ENCODE measurements at places on chromosomes 7 and 10.

DNA sequence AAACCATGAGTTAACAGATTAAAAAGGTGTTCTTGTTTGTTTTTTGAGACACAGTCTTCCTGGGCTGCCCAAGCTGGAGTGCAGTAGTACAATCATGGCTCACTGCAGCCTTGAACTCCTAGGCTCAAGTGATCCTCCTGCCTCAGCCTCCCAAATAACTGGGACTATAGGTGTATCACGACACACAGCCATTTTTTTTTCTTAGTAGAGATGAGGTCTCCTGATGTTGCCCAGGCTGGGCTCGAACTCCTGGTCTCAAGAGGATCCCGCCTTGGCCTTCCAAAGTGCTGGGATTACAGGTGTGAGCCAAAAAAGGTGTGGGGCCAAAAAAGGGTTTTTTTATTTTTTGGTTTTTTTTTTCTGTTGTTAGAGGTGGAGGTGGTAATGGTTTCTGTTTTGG lies 29.3 kb downstream of the KMT2C start:
- DNase-seq: no peak

DNA sequence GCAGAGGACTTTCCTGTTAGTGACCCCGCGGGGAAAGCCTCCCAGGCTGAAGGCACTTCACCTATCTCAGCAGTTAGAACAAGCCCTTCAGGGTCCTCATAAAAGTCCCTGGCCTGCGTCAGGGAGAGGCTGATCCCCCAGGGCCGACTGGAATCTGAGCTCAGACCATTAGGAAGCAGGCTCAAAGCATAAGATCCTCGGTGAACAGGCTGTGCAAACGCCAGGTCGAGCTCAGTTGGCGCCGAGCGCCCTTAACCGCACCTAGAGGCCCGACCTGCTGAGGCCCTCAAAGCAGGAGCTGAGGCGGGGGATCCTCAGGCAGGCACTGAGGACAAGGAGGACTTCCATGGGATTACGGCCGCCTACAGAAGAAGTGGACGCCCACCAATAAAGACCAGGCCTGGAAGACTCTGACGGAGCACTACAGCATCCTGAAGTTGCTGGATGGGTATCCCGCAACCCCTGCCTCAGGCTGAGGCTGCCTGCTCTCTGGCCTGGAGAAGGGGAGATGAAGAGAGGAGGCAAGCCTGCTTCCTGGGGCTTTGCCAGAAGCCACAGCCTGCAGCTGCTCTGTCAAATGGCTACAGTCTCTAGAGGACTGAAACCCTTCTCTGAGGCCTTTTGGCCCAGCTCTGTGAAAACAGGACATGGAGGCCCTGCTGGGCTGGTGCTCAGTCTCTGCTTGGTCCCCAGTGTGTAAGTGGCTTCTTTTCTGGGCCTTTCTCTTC lies 29.9 kb downstream of the LIPJ start:
- DNase-seq: no peak

GRCh38 chr10:122510736-122511135 lies 49.4 kb downstream of the HTRA1 start:
- no peak for DNase-seq

DNA sequence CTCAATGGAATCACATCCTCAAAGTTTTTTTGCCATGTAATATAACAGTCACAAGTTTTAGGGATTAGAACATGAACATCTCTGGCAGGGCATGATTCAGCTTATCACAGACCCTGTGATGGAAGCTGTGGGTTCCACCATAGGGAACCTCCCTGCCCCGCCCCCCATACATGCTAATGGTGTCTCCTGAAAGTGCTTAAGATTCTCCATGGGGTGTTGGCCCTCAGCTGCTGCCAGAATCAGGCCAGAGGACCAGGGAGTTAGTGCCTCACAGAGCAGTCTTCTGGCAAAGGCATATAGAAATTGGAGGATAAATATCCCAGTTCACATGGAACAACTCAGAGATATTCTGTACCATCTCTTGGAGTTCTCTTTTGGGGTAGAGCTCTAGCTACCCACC lies 119.4 kb downstream of the RAB11FIP2 start:
- no peak for DNase-seq

- DNase-seq: peak; percentile 87
Observed at GRCh38 chr10:29257106-29257783, 31.6 kb upstream of the LYZL1 start.

DNA sequence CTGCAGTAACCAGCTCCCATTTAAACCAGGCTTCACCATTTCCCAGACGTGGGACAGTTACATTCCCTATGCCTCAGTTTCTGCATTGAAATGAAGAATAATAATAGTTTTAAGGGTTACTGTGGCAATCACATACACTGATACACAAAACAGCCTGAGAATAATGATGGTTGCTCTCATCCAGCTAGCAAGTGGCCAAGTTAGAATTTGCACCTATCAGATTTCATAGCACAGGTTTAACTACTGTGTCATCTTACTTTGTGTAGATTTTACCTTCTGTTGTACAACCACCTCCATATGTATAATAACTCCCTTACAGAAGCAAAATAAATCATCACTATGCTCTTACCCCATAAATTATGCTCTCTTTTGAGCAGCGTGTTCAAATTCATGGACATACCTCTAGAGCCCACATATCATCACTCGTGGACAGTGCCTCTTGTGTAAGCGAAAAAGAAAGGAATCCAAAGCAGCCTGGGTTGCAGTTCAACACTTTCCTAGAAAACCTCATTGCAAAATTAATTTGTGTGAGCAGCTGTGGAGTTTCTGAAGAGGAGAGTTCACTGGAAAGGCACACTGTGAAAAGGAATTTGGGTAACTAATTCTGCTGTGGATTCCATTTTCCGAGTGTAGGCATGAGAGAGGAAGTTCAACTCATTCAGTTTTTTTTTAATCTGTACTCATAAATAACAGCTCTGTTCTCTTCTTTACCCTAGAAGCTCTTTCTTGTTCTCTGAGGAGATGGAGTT lies 492.5 kb downstream of the ARL4A start:
- DNase-seq: no peak

DNA sequence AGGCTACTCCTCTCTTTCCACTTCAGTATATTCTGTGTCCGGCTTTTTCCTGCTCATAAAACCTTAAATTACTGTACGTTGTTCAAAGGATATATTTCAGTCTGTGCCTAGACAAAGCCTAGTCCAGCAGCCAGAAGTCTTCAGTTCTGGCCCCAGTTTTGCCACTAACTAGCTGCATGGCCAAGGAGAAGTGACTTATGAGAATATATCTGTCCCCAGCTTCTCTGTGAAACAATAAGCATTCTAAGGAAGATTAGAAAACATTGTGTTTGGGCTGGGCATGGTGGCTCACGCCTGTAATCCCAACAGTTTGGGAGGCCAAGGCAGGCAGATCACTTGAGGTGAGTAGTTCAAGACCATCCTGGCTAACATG lies 105.0 kb upstream of the HDAC9 start:
- DNase-seq: no peak

GRCh38 chr7:1062296-1063294 lies 18.2 kb downstream of the GPR146 start:
- DNase-seq: no peak

DNA sequence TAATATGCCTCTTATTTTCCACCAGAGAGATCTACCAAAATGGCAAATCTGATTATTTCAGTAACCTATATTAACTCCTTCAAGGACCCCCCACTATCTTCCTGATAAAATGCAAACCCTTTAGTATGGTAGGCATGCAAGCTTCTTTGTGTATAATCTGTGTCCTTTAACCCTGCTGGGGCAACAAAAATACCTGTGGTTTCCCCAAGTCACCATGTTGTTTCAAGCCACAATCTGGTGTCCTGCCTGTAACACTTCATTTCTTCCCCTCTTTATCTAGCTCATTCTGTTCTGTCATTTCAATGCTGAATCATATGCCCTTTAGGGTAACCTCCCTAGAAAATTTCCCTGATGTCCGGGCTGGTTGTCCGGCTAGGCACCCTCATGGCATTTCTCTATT lies 5.3 kb downstream of the CALCR start:
- no peak for DNase-seq

DNA sequence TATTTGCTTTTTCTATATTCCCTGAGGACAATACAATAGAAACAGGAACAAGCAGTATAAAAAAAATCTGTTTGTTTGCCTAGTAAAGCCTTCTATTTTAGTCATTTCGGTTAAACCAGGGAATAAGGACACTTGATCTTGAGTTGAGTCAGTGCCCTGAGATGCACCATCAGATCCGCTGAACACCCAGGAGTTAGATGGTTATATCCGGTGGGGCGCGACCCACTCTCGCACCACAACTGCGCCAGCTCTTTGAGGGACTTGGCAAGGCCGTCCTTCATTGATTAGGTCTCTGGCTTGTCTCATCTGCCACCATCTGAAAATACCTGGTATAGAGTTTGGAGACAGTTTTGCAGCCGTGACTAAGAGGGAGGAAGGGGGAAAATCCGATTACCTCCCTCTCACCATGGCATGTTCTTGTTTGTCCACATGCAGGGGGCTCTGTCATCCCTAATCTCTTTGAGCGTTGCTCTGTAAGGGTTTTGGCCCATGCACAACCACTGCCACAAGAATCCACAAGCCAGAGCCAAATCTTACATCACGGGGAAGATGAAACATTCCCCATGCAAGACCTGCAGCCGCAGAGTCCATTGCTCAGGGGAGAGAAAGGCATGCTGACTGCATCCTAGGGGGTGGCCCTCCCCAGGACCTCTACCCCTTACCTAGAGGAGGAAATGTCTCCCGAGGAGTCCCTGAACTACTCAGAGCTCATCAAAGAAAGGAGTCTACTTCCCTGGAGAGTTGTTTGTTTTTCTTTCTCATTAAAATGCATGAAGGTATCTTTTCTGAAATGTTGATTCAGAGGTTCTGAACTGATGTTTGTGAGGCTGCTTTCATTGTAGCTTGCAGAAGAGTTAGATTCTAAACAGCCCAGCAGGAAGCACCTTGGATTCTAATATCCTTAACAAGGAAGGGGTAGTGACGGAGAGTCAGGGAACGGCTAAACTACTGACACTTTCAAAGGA lies 101.6 kb upstream of the FAM171A1 start:
- DNase-seq: peak; percentile 83

GRCh38 chr7:103870664-103871063 lies 118.8 kb downstream of the RELN start:
- no peak for DNase-seq

GRCh38 chr10:82757901-82758300 lies 882.9 kb downstream of the NRG3 start:
- DNase-seq: no peak

DNA sequence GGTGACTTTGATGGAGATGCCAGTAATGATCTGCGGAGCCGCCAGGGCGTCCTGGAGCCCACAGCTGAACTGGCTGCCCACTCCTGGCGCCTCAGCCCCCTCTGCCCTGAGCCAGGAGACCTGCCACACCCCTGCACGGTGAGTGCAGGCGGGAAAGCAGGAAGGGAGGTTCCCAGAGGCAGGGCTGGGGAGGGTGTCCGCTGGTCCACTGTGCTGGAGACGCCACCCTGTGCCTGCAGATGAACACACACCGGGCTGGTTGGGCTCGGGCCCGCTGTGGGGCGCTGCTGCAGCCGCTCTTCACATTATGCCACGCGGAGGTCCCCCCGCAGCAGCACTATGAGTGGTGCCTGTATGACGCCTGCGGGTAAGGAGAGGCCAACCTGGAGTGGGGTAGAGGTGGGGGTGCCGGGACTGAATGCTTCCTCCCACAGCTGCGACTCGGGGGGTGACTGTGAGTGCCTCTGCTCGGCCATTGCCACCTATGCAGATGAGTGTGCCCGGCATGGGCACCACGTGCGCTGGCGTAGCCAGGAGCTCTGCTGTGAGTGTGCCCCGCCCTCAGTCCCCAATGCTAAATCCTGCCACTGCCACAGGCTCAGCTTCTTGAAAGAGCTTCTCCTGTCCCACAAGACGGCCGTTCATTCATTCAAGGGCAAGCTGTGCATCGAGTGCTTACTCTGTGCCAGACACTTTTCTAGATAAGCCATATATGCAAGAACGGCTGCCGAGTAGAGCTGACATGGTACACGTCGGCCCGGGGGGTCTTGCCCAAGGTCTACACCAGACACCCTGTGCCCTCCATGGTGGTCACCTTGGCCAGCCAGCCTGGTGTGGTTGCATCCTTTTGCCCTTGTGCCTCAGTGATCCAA lies 14.3 kb upstream of the ZNF467 start:
- peak; percentile 15 for DNase-seq

- DNase-seq: no peak
Observed at GRCh38 chr7:101273206-101273605, 28.3 kb upstream of the FIS1 start.

- DNase-seq: no peak
Observed at GRCh38 chr7:16299853-16300252, 121.5 kb downstream of the CRPPA start.

- no peak for DNase-seq
Observed at GRCh38 chr10:27399871-27400270, 104.2 kb upstream of the RAB18 start.

DNA sequence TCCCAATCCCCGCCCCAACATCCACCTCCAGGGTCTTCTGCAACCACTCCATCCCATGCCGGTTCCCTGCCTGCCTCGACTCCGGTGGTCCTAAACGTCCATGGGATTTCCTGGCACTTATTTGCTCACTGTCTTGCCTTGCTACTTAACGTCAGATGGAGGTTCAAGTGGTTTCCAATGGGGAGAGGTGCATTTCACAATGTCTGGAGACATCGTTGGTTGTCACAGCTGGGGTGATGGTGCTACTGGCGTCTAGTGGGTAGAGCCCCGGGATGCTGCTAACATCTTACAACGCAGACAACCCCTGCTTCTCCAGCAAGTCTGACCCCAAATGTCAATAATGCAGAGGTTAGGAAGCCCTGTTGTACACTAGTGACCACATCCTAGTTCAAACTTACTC lies 82.9 kb upstream of the ANLN start:
- no peak for DNase-seq

DNA sequence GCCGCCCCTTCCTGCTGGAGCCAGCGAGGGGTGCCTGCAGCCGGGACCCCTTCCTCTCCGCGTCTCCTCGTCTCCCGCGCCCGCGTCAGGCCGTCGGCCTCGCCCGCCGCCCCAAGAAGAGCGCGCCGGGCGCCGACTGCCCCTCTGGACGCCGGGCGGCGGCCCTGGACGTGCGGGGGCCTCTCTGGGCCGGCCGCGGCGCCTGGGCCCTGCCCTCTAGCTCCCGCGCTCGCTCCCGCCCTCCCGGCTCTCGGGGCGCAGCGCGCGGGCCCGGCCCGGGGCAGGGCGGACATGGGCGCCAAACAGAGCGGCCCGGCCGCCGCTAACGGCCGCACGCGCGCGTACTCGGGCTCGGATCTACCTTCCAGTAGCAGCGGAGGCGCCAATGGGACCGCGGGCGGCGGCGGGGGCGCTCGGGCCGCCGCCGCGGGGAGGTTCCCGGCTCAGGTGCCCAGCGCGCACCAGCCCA lies 704 bp downstream of the ZNRF2 start:
- DNase-seq: peak; percentile 71

Data from GM23248 (cell line).